ENCODE measurements at places on chromosomes 3 and 15.
A peak's percentile ranks its signal among the peaks of the same experiment; 100 is the strongest.

DNA sequence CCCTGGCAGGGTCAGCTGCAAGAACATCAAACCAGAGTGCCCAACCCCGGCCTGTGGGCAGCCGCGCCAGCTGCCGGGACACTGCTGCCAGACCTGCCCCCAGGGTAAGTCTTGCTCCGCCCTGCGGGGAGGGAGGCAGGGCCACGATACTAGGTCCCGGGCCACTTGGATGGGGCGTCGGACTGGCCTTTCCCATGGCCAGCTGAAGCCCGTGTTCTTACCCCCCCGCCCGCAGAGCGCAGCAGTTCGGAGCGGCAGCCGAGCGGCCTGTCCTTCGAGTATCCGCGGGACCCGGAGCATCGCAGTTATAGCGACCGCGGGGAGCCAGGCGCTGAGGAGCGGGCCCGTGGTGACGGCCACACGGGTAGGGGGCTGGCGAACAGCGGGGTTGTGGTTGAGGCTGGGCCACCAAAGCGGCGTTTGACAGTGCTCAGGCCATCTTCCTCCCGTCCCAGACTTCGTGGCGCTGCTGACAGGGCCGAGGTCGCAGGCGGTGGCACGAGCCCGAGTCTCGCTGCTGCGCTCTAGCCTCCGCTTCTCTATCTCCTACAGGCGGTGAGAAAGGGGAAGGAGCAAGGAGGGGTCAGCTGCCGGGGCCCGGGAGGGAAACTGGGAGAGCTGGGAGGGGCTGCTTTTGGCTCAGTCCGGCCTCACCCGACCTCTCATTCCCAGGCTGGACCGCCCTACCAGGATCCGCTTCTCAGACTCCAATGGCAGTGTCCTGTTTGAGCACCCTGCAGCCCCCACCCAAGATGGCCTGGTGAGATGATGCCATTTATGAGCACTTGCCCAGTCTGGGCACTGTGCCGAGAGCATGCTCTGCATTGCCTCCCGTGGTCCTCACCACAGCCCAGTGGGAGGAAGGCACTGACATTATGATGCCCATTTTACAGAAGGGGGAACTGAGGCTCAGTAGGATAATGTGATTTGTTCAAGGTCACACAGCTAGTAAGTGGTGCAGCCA is 1.7 kb downstream of the CHRD start:
- DNase-seq, result no peak

GRCh38 chr3:171986176-171986575 is 53.2 kb upstream of the FNDC3B start:
- DNase-seq, result no peak

DNA sequence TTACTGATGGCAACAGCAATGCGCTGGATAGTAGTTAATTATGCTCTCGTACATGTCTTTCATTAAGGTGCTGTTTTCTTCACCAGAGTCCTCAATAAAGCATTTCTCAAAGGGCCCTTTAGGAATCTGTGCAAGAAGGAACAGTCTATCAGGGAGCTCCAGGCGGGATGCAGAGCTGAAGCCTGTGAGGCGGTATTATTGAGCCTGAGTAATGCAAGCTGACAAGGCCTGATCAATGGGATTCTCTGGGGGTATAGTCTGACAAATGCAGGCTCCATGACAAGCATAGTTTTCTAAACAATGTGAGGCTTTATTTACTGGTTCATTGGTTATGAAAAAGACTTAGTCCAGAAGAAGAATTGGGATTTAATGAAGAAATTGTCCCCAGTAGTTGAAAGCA is 530.9 kb upstream of the CBLB start:
- DNase-seq, result no peak

DNA sequence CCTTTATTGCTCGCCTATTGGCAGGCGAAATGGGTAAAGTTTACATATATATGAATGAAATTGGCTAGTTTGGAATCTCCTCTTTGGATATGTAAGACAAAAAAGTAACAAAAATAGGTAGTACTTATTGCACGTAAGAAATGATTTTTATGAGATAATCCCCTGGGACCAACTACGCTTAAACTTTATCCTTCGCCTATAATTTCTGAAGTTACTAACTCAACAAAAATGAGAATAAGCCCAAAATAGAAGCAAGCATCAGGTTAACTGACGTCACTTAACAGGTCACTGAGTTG is 438 bp upstream of the SLC49A4 start:
- DNase-seq, result no peak

DNA sequence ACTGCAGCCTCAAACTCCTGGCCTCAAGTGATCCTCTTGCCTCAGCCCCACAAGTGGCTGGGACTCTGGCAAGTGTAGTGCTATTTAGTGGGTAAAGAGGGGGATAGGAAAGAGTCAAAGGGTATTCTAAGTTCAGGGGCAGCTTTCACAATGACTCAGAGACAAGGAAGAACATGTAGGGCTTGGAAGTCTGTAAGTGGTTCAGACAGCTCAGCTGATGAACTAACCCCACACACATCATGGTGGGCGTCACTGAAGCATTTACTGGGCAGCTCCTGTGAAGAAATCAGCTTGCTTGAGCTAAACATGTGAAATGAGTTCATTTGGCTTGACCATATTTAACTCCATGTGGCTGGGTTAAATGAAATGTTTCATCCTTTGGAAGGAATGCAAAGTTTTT is 34.6 kb upstream of the THSD4 start:
- peak; percentile 97 for DNase-seq

DNA sequence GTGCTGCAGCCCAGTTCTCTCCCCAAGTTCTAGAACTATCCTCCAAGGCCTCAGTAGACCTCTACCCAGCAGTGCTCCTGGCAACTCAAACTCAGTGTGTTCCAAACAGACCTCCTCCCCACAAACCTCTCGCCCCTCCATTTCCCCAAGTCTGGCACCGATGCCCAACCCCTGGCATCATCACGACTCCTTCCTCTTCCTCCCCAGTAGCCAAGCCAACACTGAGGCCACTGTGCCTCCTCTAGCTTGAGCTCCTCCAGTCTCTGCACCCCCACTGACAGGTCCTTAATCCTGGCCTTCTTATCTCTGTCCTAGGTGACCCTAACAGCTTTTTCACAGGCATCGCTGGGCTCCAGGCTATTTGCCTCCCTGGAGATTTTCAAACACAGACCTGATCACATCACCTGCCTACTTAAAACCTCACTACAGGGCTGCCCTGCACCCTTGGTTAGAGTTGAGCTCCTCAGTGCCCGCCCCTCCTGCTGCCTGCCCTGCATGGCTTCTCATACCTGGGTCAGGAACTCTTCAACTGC is 6.8 kb downstream of the ARPIN start:
- DNase-seq, result no peak

GRCh38 chr3:100189444-100189964 is 71.3 kb upstream of the TBC1D23 start:
- DNase-seq, result no peak

DNA sequence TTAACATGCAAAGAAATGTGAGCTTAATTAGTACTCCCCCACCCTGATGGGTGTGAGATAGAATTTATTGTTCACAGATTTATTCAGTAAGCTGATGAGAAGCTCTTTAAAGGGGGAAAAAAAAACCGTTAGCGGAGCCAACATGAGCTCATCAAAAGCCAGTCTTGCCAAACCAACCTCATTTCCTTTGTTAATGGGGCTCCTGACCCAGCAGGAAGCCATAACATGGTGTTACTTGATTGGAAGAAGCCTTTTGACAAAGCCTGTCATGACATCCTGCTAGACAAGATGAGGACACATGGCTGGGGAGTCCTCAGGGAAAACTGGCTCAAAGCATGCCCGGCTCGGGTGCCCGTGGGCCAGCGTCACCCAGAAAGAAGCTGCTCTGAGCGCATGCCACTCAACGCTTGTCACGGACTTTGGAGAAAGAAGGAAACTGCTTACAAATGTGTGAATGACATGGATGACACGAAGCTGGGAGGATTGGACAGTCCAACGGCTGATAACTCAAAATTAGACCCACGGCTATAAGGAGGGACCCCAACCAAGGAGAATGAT is 64.6 kb downstream of the SLCO2A1 start:
- DNase-seq, result no peak

GRCh38 chr3:25854214-25854613 is 64.3 kb downstream of the OXSM start:
- peak; percentile 58 for DNase-seq

DNA sequence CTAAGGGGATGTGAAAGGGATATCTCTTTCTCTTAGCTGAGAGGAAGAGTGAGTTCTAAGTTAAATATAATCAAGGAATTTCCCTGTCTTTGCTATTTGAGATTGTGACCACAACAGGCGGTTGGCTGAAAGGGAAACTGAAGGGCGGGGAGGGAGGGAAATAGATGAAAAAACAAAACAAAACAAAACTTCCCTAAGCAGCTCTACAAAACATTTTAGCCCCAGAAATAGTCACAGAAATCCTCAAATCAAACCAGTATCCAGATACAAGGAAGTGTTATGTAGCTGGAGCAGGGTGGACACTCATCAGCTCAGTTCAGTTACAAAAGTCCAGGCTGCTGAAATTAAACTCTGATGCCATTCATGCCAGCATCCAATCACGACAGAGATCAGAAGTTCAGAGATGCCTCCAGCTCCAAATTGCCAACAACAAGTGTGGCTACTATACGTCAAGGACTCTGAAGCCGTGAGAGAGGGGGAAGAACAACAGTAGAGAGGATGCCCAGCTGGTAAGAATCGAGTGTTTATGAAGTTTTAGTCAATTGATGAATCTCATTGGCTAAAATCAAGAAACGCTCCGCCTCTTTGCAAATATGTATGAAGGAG is 319 bp upstream of the TP63 start:
- DNase-seq, result no peak

- DNase-seq, result no peak
These were observed 3.8 kb downstream of the SCAMP2 start for GRCh38 chr15:74869372-74869725.

DNA sequence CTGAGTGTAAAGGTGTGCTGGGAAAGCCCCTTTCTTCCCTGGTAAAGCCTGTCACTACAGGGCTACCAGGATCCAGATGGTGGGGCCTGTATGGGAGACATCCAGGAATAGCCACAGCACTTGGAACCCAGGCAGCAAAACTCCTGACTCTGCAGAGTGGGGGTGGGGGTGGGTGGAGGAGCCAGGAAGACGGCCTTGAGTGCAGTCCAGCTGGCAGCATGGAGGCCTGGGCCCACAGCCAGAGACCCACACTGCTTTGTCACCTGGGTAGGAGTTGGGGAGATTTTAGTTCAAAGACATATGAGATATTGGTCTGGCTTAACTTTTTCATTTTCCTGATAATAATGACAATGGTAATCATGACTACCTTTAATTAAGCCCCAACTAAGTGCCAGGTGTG is 116.7 kb upstream of the MRPS22 start:
- DNase-seq, result no peak

GRCh38 chr3:11711876-11712275 is 68.2 kb upstream of the VGLL4 start:
- DNase-seq, result no peak

GRCh38 chr15:93671387-93671943 is 559.9 kb upstream of the MCTP2 start:
- DNase-seq, result no peak

DNA sequence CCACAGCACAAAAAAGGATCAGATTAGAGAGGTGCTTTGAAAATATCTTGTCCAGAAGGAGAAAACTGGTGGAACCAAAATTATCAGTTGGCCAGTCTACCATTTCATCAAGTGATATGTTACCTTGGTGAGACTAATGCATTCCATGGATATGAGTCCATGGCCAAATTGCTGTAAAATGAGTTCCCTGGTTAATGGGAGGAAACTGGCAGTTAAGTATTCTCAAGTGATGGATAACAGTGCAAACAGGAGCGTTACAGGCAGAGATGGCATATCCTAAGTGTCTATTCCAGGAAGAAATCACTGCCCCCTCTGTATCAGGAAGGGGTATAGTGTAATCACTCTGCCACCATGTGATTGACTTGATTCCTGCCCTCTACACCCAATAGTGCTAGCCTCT is 34.0 kb downstream of the MYRIP start:
- DNase-seq, result no peak

DNA sequence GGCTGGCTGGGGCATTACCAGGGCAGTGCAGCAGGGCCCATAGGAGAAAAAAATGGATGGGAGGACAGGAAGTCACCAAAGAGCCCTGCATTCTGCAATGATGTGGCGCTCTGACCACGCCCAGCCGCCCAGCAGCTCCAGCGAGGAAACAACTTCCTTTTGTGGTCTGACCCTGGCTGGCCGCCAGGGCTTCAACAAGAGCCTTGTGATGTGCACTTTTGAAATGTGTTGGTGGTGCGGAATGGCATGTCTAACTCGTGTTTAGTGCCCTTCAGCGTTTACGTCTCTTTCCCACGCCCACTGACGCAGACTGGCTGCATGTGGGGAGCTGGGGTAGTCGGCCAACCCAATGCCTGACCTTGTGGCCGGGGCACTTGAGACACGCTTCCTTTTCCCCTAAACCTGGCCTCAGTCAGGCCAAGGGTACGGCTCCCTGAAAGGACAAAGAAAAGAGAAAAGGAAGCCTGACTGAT is 81.9 kb upstream of the CTNNB1 start:
- DNase-seq, result peak; percentile 94

DNA sequence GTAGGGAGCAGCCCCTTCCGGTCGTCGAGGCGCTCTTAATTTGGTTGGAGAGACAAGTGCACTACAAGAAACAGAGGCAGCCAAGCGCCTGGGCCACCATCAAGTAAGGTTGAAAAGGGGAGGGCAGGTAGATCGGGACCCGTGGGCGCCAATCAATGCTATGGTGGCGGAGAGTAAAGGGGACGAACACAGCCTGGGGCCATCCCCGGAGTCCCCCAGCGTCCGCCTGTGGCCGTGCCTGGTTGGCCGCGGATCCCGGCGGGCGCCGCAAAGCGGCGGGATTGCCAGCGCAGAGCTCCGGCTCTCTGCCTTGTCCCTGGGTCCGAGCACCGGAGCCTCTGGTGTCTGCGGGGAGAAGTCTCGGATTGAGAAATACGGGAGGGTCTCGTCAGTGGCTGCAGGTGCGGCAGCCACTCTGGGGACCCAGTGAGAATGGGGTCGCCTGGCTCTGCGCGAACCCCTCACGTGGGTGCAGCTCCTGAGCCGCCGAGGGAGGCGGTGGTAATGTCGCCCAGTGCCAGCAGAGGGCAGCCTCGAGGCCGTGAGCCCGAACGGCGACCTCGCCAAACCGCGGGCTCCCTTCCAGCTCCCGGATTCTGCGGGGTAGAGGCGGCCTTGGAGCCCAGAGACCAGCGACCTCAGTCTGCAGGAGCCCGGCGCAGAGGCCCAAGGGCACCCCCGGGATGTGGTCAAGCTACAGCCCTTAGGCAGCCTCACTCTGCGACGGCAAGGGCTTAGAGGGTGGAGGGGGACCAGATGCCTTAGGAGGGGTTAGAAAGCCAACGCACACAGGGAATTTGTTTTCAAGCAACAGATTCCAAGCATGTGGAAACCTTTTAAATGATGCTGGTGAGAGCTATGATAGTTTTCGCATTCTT is 10.8 kb downstream of the FOXL2 start:
- peak; percentile 27 for DNase-seq

- no peak for DNase-seq
These were observed 19.3 kb downstream of the CLSTN2 start for GRCh38 chr3:139954146-139954860.
